A549 treated with GW870086 at 1 μM for 4 hours (cell line): ENCODE measurements at places on chromosomes 5 and 9. TPM values are rescaled to one million over a fixed set of nuclear protein-coding genes. Genes with fewer than 3 reads are reported as not detected.

SEMA6A gene
- total RNA-seq, result 0.06 to 0.27 TPM (median 0.11 TPM) in 4 of 5 replicates, not detected in the other

MPDZ gene
- total RNA-seq, result 8.9 to 13.0 TPM (median 11.7 TPM) in 5 replicates

UNC5A gene
- total RNA-seq, result 0.30 to 0.68 TPM (median 0.46 TPM) in 5 replicates

IQGAP2 gene
- 1.7 to 2.1 TPM (median 2.1 TPM) in 5 replicates for total RNA-seq

NTRK2 gene
- total RNA-seq, result 0.01 TPM in 2 of 5 replicates, not detected in the others

CCL19 gene
- not detected in 5 replicates for total RNA-seq

ANKRD20A1 gene
- total RNA-seq, result 0.51 to 1.5 TPM (median 1.1 TPM) in 5 replicates

DNM1 gene
- 80.7 to 101 TPM (median 88.4 TPM) in 5 replicates for total RNA-seq

ARL14EPL gene
- 0.14 to 0.60 TPM (median 0.26 TPM) in 5 replicates for total RNA-seq

FCN1 gene
- not detected in 5 replicates for total RNA-seq

FOXD4L6 gene
- 0.06 TPM in 1 of 5 replicates, not detected in the others for total RNA-seq

ZFP62 gene
- total RNA-seq, result 5.6 to 10.6 TPM (median 8.6 TPM) in 5 replicates

SLC6A18 gene
- total RNA-seq, result not detected in 5 replicates

CCDC183 gene
- total RNA-seq, result 0.15 to 0.72 TPM (median 0.44 TPM) in 5 replicates

CLTB gene
- 90.6 to 145 TPM (median 134 TPM) in 5 replicates for total RNA-seq

ANKRD34B gene
- 0.05 to 0.12 TPM (median 0.06 TPM) in 4 of 5 replicates, not detected in the other for total RNA-seq

PCDHA9 gene
- 0.02 to 0.07 TPM in 2 of 5 replicates, not detected in the others for total RNA-seq

PTPRD gene
- 0.10 to 0.25 TPM (median 0.16 TPM) in 5 replicates for total RNA-seq

IFNA2 gene
- total RNA-seq, result not detected in 5 replicates

SPINK13 gene
- total RNA-seq, result not detected in 5 replicates

LEAP2 gene
- 0.68 to 1.2 TPM (median 0.86 TPM) in 5 replicates for total RNA-seq
